ENCODE measurements at places on chromosomes 4 and X.

DNA sequence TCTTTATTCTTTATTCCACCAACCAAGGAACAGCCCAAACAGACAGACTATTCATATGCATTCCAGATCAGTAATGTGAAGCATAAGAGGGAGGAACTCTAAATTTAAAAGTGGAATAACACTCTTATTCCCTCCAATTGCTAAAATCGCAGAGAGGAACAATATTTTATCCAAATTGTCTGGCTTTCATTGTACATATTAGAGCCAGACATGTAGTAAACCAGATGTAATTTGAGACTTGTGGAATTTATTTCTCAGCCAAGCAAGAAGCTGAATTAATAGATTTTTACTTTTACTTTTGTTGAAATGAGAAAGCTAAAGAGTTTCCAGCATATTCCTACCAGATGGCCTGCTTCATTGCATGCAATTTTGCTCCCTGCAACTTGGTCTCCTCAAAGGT, 674.6 kb upstream of the SLIT2 start:
- DNase-seq = no peak

DNA sequence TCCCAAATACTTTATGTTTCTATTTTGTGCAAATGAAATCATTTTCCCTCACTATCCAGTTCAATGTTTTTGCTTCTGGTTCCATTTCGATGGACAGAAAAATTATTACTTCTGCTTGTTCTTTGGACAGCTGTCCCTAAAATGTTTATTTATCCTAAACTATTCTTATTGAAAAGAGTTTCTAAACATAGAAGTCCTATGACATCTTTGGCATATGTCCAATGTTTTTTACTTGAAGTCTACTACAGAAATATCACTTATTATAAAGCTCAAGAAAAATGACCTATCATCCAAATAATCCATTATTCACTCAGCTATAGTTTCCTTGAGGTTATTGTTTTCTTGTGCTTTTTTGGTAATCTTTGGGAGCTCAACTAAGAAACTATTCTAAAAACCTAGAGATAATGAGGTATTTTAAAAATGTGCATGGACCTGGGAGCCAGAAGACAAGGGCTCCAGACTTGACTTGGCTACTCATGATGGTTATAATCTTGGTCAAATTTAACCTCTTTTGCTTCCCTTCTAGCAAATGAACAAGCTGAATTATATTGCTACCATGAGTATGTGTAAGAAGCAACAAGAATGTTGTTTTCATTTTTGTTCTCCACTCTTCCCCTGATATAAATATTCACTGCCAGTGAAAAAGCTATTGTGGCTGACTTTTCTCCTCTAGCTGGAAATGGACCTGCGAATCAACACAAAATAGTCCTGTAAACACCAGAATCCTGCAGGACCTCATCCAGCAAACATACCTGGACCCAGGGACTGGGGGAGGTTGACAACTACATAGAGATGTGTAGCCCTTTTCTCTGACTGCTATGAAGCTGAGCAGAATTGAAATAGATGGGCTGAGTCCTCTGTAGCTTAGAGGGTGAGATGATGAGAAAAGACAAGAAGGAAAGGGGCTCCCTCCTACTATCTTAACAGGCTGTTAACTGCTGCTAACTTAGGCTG, 137.4 kb downstream of the FRYL start:
- DNase-seq = no peak

DNA sequence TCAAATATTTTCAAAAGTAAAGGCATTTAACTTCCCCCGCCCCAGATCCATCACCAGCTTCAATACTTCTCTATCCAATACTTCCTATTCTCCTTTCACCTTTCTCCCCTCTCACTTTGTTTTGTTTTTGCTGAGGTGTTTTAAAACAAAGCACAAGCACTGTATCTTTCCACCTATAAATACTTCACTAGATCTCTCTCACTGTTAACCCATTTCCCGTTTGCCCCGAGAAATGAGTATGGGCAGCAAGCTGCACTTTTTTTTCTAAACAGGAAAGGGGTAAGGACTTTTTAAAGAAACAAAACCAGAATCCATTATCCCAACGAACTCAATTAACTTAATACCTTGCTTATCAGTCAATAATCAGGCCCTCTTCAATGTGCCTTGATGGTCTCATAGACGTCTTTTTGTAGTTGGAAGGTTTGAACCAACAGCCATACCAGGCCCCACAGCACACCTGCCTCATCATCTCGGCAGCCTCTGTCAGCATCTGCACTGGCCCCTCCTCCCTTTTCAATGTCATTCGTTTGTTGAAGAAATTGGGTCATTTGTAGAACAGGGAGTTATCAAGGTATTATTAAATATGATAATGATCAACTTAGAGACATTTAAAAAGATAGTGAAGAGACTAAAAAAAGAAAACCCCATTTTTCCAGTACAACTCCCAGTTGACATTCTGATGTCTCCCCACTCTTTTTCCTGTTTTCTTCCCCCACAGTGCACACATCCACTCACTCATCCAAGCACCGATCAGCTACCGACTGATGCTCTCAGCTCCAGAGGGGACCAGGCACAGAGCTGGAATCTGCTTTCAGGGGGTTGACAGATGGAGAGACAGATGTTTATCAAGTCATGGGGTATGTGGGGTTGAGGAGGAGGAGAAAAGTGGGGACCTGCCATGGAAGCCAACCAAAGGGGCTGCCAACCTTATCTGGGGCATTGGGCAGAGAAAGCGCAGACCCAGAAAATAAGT, 25.8 kb downstream of the CRMP1 start:
- DNase-seq = no peak

GRCh38 chr4:96429657-96430056, 589.8 kb downstream of the PDHA2 start:
- DNase-seq = no peak

- DNase-seq = no peak
Observed at GRCh38 chr4:17921451-17921850, 100.1 kb downstream of the LCORL start.

GRCh38 chr4:159201168-159201567, 98.3 kb downstream of the RAPGEF2 start:
- DNase-seq = no peak

GRCh38 chr4:153084980-153085630, 119.1 kb upstream of the TRIM2 start:
- peak; percentile 96 for DNase-seq

GRCh38 chr4:42642101-42642797, 14.7 kb downstream of the ATP8A1 start:
- no peak for DNase-seq

DNA sequence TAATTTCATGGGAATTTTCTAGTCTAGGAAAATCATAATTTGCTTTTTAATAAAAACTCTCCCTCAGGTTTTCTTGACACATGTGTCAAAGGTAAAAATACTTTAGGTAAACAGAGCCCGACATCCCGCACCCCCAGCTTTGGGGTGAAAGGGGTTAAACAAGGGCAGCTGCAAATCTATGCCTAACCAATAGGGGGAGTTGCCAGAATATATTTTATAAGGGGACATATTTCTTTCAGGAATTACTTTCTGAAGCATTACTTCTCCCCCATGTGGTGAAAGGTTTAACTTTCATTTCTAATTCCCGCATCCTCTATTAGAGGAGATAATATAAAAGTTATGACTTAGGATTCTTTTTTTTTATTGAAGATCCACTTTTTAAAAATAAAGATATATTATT, 53.9 kb upstream of the HEPH start:
- DNase-seq = peak; percentile 24

GRCh38 chr4:4750187-4750586, 109.3 kb upstream of the MSX1 start:
- DNase-seq = no peak

DNA sequence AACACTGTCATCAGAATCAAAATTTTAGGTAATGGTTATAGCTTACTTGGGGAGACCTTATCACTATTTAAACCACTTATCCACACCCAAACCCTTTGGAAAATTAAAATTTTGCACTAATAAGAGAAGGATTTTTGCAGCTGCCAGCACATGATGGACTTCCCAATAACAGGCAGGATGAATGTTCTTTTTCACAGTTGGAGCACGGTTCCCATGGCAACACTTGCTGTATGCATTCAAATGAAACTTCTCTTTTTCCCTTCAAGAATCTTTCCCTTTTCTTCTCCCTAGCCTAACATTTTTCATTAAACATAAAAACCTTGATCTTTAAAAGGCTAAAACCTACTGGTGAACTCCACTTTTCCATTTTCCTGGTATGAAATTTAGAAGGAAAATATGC, 768.2 kb downstream of the KCTD8 start:
- no peak for DNase-seq

- no peak for DNase-seq
Observed at GRCh38 chrX:27924261-27924660, 57.0 kb downstream of the DCAF8L1 start.

DNA sequence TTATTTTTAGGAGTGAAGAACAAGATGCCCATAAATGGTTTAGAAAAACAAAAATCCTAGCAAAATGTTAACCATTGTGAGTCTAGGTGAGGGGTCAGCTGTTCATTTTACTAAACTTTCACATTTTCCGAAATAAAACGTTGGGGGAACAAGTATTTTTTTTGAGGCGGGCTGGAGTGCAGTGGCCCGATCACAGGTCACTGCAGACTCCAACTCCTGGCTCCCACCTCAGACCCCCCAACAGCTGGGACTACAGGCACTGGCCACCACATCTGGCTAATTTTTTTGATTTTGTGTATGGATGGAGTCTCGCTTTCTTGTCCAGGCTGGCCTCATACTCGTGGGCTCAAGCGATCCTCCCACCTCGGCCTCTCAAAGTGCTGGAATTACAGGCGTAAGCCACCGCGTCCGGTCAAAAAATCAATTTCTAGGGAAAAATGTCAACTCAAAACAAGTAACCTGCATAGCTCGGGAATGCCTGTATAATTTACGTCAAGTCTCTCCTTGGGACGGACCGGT, 742 bp upstream of the TAF1 start:
- no peak for DNase-seq

DNA sequence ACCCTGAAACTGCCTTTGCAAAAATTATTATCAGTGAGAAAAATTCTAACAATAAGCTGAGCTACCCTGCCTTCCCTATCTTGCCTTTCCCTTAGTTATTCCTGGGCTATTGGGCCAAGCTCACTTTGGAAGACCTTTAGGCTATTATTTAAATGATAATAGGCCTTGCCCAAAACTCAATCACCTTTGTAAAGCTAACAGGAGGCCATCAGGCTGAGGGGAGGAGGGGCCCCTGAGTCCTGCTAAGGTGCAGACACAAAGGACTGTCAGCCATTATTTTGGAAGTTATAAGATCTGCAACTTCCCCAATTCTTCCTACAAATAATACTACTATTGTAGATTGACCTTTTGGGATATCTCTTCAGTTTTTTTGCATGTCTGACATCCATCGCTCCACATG, 278.8 kb upstream of the DIAPH2 start:
- no peak for DNase-seq

GRCh38 chrX:105221374-105221773, 880 bp upstream of the TEX13A start:
- DNase-seq = no peak

Measured in stimulated activated CD8-positive, alpha-beta memory T cell treated with anti-CD3 and anti-CD28 coated beads, Interleukin-4, amount 100 ng/mL, for 48 hours (primary cell).